ENCODE measurements at places on chromosomes 13 and 19. TPM values are rescaled to one million over a fixed set of nuclear protein-coding genes. Genes with fewer than 3 reads are reported as not detected.

GRCh38 chr13:40540328-40541044, 126.0 kb downstream of the FOXO1 start:
- no peaks in the 10 kb centered on the region for H3K27me3 ChIP-seq
- no peak overlapping the region for H3K4me3 ChIP-seq
- H3K27ac ChIP-seq = no peak overlapping the region

- peaks cover 10% of the 10 kb centered on the region for H3K4me1 ChIP-seq
- no peak overlapping the region for H3K4me3 ChIP-seq
- no peak for DNase-seq
- no peaks in the 10 kb centered on the region for H3K36me3 ChIP-seq
Observed at GRCh38 chr19:947707-948539, 22.1 kb downstream of the ARID3A start.

DNA sequence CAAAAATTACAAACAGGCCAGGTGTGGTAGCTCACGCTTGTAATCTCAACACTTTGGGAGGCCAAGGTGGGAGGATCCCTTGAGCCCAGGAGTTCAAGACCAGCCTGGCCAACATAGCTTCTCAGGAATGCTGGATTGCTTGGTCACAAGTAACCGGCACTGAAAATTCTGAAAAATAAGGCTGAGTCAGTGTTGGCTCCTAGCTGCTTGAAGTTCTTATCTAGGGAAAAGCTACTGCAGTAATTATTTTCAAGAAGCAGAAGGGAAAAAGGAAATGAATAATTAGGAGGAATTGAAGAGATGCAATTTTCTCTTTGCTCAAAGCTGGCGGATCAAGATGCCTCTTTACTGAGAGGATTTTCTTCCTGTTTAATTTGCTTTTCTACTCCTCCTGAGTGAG, 75.0 kb upstream of the GTF3A start:
- H3K4me1 ChIP-seq = peaks cover 10% of the 10 kb centered on the region
- DNase-seq = no peak
- no peak overlapping the region for H3K27ac ChIP-seq
- H3K4me3 ChIP-seq = no peak overlapping the region

GRCh38 chr13:111228262-111229144, 91.9 kb upstream of the TEX29 start:
- peaks cover 18% of the 10 kb centered on the region for H3K36me3 ChIP-seq
- no peaks in the 10 kb centered on the region for H3K27me3 ChIP-seq
- no peak overlapping the region for H3K4me3 ChIP-seq

- H3K36me3 ChIP-seq = no peaks in the 10 kb centered on the region
- no peak overlapping the region for H3K4me3 ChIP-seq
- H3K27ac ChIP-seq = no peak overlapping the region
- no peaks in the 10 kb centered on the region for H3K4me1 ChIP-seq
- no peaks in the 10 kb centered on the region for H3K27me3 ChIP-seq
- no peak for DNase-seq
Observed at GRCh38 chr13:37144661-37145060, 39.2 kb upstream of the CSNK1A1L start.

The PLPPR3 gene
- total RNA-seq = not detected

- H3K27me3 ChIP-seq = no peaks in the 10 kb centered on the region
- no peak for DNase-seq
- H3K27ac ChIP-seq = no peak overlapping the region
- no peaks in the 10 kb centered on the region for H3K4me1 ChIP-seq
- no peak overlapping the region for H3K4me3 ChIP-seq
Observed at GRCh38 chr13:101931186-101931585, 470.7 kb downstream of the FGF14 start.

The GRIN3B gene
- total RNA-seq = not detected

DNA sequence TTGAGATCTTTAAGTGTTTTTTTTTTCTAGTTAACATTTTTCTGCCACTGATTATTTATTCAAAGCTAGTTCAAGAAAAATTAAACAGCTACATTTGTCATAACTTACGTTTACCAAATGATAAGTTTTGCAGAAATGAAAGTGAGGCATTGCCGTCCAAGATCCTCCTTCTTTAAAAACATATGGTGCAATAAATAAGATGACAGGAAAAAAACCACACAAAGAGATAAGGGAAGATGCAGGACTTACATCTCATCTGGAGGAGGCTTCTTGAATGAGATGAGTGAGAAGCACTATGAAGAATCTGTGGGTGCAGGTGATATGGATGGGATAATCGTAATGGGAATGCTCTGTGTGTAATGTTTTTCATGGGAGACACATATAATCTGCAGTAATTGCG, 12.4 kb downstream of the TNFSF13B start:
- H3K4me3 ChIP-seq = no peak overlapping the region
- H3K36me3 ChIP-seq = peaks cover 10% of the 10 kb centered on the region
- peaks cover 4% of the 10 kb centered on the region for H3K4me1 ChIP-seq
- H3K27ac ChIP-seq = no peak overlapping the region
- no peaks in the 10 kb centered on the region for H3K27me3 ChIP-seq
